ENCODE measurements at places on chromosomes 1 and 21.

GRCh38 chr1:116325922-116326321, 47.1 kb upstream of the ATP1A1 start:
- DNase-seq, result no peak

DNA sequence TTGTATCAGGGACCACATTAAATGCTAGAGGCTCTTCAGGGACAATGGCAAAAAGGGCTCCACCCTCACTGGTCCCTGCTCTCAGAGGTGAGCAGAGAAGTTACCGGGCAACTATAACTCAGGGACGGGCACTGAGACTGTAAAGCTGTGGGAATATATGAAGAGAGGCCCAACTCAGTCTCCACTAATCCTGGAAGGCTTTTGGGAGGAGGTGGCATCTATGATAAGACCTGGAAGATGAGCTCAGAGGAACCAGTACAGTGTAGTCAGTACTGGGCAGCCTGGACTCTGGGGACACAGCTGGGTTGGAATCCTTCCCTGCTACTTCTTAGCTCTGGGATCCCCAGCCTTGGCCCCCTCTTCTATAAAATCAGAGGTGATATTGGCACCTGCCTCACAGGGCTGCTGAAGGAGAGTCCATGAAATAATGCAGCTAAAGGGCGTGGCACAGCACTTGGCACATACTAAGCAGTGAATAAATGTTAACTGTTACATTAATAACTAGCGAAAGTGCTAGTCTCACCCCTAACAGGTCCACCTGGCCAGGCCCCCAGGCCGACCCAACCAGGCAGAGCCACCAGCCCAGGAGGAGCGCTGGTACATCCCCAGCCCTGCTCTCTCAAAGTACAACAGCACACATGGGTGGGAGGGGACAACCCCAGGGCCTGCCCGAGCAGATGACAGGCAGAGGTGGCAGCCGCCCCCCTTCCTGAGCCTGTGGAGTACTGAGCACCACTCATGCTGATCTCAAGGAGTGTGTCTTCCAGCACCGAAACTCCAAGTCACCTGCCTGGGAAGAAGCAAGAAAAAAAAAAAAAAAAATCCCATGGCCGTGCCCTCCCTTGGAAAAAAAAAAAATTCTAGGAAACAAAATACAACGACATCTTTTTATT, 62.7 kb downstream of the CASZ1 start:
- no peak for DNase-seq

DNA sequence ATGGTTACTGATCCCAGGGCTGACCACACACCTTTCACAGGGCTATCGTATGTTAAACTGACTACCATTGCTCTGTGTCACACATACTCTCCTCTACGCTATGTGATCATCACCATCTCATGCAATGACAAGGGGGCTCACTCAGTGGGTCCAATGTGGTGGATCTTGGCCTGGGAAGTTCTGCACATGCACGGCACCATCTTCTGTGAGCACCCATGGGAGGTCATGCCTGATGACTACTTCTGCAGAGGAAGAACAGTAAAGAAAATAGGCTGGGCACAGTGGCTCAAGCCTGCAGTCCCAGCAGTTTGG, 60.0 kb upstream of the FOXD3 start:
- DNase-seq, result no peak

GRCh38 chr1:40844079-40844478, 18.1 kb downstream of the CITED4 start:
- DNase-seq, result no peak

DNA sequence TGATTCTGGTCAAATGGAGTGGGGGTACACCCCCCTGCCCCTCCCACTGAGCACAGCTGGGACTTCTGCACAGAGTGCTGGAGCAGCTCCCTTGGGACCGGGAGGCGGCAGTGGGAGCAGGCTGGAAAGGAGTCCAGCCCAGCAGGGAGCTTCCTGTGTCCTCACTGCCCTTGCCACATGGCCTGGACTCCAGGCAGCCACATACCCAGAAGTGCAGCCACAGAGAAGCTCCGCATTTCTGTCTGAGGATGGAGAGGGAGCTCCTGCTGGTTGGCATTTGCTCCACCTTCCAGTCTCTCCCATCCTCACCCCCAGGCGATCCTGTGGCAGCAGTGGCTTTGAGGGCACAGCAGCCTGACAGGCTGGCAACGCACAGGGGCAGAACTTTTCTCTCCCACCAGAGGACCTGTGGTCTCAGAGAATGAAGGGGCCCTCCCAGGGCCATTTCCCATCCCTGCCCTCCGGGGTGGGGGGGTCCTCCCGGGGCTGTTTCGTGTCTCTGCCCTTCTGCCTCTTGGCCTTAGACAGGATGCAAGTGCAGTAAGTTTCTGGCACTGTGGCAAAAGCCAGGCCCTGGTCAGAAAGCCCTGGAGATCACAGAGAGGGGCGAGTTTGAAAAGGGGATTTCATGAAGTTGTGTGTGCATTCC, 103.6 kb upstream of the COL6A1 start:
- no peak for DNase-seq

GRCh38 chr1:176225911-176226310, 18.8 kb upstream of the COP1 start:
- DNase-seq, result no peak

- DNase-seq, result no peak
These were observed 184.8 kb downstream of the BRINP2 start for GRCh38 chr1:177355575-177355974.

DNA sequence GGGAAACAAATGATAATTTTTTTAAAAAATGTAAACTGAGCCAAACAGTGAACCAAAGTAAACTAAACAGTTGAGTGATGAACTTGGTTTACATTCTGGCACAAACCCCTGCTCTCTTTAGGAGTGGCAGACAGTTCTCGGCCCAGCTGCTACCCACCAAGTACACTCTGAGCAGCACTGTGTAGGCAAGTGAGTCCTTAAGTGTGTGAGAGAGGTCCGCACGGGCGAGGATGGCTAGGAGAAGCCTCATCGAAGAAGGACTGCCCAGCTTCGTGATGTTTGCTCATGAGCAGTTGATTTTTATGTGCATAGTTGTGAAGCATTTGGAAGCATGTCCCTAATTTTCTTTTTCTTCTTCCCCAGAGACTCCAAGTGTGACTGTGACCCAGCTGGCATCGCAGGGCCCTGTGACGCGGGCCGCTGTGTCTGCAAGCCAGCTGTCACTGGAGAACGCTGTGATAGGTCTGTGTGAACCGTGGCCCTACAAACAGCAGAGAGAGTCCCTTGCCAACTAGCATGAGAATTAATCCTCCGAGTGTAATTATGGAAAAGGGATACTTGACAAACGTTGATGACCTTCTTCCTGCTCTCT, 32.1 kb downstream of the LAMC2 start:
- DNase-seq, result no peak

DNA sequence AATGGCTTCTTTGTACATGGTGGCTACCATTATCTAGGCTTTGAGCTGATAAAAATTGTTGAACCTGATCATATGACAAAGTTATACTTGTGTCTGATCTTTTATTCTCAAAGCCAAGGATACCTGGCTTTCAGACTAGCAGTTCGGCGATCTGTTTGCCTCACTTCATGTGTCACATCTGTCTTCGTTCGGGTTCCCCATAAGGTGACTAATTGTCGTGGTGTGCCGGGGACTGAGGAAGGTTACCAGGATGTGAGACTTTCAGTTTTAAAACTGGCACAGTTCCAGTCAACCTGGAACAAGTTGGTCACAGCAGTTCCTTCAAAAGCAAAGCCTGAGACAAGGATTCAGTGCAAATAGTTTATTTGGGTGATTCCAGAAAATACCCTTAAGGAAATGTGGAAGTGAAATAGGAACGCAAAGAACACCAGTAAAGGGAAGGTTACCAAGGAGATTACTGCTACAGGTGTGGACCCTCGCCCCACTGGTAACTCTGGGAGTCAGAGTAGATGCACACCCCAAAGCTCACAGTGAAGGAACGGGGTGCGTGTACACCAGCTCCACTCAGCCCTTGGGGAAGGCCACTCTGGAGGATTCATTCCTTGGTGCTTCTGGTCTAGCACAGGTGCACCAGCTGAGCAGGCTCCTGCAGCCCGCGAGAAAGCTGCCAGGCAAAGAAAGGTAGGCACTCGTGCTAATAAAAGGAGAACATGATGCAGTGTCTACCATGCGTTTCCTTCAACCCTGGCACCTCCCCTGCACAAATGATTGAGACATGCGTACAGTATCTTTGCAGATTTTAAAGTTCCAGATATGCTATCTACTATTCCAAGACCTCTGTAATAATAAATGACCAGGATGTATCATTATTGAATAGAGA, 69.0 kb downstream of the VWA5B1 start:
- DNase-seq, result no peak

GRCh38 chr1:243428617-243429342, 172.9 kb downstream of the SDCCAG8 start:
- no peak for DNase-seq

GRCh38 chr1:248013229-248013710, at the start of gene OR2L5:
Gene OR2L5 (plus strand): TSS chr1:248013660. CDS start chr1:248021948, 8,288 bp downstream.
- DNase-seq, result no peak

DNA sequence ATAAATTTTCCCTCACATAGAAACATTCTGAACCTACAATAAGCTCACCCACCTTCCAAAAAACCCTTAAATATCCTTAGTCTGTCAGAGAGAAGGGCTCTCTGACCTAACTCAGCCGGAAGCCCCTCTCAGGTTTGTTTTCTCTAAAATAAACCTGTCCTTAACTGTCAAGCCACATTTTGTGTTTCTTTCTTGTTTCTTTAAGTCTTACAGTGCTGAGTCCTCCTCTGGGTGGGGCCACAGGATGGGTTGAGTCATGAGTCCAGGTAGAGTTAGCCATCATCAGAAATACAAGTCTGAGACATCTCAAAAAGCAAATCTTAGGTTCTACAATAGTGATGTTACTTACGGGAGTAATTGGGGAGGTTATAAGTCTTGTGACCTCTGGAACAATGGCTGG, 26.4 kb upstream of the SLC2A5 start:
- no peak for DNase-seq

DNA sequence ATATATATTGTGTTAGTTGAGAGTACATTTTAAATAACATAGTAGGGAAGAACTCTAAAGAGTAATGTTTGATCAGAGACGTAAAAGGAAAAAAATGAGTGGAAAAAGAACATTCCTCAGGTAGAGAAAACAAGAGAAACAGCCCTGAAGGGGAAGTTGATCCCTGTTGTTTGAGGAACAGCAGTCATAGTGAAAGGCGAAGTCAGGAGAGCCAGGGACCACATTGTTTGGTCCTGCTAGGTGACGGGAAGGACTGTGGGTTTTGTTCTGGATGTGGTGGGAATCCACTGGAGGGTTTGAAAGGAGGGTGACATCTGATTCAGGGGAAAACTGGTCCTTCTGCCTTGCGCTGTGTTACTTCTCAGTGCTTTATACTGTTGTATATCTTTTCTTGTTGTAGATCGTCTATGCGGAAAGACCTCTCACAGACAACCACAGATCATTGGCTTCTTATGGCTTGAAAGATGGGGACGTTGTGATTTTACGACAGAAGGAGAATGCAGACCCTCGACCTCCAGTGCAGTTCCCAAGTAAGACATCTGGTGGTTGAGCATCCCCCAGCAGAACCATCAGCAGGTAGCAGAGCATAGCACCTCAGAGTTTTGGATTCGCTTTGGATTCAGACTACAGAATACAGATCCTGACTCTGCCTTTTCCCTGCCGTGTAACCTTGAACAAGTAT, 9.2 kb downstream of the DDI2 start:
- no peak for DNase-seq

DNA sequence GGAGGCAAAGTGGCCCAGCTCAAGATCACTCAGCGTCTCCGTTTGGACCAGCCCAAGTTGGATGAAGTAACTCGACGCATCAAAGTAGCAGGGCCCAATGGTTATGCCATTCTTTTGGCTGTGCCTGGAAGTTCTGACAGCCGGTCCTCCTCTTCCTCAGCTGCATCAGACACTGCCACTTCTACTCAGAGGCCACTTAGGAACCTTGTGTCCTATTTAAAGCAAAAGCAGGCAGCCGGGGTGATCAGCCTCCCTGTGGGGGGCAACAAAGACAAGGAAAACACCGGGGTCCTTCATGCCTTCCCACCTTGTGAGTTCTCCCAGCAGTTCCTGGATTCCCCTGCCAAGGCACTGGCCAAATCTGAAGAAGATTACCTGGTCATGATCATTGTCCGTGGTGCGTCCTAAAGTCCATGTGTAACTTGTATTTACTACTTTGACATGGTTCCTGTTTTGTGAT, 2.7 kb downstream of the RBM15 start:
- no peak for DNase-seq

GRCh38 chr1:230784163-230784562, 37.0 kb downstream of the CAPN9 start:
- no peak for DNase-seq

DNA sequence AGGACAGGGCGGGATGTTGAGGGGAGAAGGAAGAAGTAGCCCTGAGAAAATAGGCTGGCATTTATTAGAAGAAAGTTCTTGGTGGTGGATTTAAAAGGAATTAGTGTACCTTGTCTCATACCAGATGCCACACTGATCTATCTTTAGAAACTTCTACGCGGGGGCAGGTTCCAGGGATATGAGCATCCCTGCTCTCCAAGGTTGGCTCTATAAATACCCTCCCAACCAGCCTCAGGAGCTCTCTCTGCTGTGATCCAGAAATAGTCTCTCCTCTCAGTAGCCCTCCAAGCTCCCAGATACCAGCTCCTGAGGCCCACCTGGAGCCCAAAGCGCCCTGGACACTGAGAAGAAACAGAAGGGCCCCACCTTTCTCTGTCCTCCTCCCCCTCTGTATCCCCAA, 128.3 kb upstream of the TNR start:
- DNase-seq, result no peak

DNA sequence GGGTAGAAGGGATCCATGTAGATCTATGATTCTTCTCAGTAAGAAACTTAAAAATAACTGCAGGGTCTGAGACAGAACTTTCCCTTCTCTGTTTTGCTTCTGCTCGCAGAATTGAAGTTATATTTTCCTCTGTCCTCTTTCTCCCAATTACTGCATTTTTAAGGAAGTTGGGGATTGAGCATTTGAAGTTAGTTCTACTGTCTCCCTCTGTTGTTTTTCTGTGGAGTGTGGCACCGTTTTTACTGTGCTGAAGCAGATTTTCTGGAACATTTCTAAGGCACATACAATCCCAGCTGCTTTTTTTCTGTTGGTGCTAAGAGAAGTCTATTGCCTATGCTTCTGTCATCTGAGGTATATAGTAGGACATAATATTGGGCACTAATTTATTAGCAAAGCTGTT, 43.3 kb downstream of the RASAL2 start:
- DNase-seq, result no peak

DNA sequence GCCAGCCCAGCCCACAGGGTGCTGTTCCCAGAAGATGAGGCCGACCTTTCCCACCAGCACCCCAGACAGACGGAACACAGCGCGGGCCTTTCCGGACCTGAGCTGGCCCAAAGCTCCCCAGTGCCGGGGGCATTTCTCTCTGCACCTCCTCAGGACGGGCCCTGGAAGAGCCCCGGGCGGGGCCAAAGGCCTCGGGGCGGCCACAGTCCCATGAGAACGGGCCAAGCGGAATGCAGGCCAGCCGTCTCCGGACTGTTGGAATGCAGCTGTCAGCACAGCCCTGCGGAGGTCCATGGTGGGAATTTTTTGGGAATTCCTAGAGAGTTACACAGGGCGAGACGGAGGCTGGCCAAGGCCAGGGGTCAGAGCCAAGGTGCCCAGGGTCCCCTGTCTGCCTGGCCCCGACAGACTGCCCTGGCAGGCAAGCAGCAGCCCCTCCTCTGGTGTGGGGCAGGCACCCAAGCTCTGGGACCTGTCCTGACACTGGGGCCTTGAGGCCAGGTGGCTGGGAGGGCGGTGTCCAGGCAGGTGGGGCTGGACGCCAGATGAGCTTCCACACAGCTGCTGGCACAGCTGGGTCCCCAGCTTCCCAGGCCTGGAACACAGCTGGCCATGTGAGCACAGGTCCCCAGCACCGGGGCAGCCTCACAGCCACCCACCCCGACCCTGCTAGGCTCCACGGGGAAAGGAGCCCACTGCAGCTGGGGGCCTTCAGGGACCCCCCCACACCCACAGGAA, 63.0 kb downstream of the MEGF6 start:
- no peak for DNase-seq

Measured in foreskin melanocyte (primary cell).